Urinary bladder (tissue), 4 donors: ENCODE measurements at places on chromosomes 16 and 17.

DNA sequence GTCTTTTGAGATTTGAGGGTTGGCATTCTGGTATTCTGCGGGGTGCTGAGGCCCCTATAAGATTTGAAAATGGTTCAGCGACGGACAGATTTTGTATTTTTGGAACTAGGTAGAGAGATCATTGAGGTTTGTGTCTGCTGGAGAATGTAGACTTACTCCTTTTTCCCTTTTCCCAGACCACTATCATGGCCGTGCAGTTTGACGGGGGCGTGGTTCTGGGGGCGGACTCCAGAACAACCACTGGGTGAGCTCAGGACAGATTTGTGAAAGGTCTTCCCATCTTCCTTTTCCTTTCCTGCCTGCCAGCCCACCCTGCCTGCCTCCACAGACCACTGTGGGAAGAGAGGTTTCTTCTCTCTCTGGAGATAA, 572 bp downstream of the PSMB6 start:
- DNase-seq: no peak

DNA sequence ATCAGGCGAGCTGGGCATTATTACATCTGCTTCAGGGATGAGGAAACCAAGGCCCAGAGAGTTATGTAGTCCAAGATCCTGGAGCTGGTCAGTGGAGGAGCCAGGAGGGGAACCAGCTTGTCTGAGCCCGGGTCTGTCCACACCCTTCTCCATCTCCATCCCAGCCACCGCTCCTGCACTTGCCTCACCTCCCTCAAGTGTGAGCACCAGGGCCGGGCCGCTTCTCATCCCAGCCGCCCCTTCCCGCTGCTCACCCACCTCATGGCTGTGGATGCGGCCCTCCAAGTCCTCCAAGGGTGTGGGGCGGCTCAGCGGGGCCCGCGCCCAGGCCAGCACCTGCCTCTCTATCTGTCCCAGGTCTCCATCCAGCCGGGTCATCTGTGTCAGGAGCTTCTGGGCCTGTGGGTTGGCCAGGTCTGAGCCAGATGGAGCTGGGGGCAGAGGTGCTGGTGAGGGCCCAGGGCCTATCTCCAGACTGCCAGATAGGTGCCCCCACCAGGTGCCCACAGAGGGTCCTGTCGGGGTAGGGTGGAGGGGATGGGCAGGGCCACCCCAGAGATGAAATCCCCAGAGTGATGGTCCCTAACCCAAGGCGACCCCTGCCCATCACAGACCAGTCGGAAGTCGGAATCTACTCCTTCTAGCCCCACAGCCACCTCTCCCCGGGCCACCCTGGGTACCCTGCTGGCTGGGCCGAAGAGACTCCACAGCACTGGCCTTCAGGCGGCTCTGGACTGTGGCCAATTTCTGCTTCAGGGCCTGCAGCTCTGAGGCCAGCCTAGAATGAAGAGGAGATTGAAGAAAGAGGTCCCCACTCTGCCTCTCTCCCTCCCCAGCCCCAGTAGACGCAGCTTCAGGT, 9.4 kb downstream of the EVPL start:
- DNase-seq: no peak

DNA sequence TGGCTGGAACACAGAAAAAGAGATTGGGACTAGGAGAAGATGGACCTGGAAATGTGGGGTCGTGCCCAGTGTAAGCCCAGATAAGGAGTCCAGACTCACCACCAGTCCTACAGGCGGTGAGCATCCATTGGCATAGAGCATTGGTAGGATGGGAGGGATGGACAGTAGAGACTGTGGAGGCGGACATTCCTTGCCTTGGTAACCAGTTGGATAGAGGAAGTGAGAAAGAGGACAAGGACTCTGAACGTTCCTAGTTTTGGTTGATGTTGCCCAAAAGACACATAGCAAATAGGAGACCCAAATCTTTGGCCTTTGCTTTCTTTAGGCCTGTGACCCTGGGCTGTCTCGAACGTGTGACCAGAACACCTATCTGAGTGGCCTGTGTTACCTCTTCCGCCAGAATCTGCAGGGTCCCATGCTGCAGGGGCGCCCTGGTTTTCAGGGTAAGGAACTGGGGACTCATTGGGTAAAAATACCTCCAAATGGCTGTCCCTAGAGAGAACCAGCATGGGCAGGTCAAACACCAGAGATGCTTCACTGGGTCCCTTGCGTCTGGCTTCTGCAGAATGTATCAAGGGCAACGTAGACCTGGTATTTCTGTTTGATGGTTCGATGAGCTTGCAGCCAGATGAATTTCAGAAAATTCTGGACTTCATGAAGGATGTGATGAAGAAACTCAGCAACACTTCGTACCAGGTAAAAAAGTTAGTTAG, 6.4 kb downstream of the ITGAL start:
- DNase-seq: no peak

DNA sequence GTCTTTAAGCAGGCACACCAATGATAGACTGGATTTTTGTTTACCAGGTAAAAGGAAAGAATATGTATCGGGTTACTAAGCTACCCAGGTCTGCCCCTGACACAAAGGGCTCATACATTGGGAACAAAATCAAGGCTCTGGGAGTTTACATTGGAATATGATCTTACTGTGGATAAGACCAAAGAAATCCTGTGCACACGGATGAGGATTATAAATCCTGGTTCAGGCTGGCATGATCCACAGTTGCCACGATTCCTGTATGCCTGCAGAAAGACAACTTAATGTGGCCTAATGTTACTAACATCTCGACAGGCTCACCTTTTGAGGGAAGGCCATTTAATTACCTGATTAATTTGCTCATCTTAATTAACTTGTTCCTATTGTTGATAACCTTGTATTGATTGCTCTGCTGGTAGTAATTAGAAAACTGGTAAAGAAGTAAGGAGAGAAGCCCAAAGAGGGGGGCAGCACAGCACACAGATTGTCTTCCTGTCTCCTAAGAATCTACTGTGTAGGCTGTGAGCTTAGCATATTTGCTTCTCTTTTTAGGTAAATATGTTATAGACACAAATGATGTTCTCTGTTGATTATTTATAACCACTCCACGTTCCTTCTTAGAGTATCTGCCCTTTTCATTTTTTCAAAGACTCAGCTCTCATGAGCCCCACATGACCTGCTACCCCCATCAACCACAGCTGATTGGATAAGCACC, 51.0 kb upstream of the TOX3 start:
- DNase-seq: no peak

DNA sequence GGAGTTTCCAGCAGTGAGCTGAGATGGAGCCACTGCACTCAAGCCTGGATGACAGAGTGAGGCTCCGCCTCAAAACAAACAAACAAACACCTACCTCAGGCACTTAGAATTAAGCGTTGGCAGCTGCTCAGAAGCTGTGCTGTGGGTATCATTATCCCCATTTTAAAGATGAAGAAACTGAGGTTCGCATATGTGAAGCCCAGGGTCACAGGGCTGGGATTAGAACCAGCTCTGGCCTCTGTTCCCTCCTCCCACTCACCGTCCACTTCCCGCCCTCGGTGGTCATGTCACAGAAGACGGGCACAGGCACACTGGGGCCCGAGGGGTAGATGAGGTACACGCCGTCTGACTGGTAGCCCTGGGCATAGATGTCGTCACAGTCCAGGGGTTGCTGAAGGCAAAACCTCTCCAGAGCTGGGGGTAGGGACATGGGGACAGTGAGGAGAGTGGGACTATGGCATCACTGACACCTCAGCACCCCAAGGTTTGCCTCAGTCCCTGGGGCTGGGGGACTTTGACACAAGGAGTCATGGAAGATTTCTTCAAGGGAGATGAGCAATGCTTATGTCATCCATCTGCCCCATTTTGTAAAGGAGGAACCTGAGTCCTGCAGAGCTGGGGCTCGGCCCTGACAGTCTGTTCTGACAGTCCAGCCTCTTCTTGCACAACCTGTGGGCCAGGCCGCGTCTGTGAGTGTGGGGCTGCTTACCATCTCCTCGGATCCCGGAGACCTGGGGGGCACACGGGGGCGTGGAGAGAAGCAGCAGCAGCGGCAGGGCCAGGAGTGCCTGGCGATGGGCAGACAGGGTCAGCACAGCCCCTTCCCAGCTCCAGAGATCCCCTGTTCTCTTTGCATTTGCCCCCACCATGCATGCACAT, 700 bp downstream of the MFAP4 start:
- no peak for DNase-seq

- no peak for DNase-seq
Measured at GRCh38 chr16:75379911-75380847, 53.1 kb downstream of the CFDP1 start.

DNA sequence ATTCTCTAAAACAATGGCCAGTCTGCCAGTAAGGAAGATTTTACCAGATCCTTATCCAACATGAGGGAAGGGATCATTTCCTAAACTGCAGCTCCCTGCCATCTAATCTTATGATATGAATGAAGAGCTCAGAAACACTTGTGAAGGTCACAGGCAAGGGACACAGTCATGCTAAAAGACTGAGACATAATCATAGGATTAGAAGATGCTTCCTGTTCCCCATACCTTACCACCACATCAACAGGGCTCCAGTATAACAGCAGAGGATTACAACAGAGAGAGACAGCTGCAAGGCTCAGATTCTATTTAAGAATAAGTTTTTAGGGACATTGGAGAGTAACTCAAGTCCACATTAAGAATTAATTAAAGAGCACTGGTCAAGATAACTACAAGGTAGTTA, 93.3 kb downstream of the BRIP1 start:
- no peak for DNase-seq

DNA sequence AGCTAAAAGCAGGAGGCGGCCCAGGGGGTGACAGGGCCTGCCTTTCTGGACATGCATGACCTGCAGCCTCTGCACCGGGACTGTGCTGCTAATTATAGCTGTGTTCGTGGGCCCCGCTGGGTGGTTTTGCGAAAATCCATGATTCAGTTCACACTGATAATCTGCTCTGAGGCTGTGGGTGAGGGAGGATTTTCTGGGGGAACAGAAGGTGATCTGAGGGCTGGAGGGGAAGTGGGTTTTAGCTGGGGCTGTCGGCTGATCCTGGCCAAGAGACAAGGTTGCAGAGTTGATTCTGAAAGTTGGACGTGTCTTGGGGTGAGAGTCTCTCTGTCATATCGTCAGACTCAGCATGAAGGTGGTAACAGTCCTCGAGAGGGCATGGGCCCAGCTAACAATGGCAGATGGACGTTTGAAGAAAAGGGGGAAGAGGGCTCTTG, 187.5 kb upstream of the ZNF469 start:
- no peak for DNase-seq

DNA sequence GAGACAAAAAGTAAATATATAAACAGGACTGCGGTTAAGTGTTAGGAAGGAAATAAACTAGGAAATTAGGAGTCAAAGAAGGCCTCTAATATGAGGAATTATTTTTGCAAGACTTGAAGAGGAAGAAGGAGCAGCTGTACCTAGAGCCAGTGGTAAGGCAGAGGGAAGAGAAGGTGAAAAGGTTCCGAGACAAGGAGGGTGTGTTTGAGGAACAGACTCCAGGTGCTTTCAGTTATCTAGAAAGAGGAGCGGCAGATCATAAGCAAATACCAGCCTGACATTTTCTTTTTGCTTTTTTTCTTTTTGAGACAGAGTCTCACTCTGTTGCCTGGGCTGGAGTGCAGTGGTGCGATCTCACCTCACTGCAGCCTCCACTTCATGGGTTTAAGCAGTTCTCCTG, 61.0 kb downstream of the CHD9 start:
- DNase-seq: no peak

- no peak for DNase-seq
Measured at GRCh38 chr16:19844945-19845641, 39.6 kb downstream of the GPRC5B start.

- DNase-seq: no peak
Measured at GRCh38 chr17:10177913-10178505, 20.4 kb downstream of the GAS7 start.

GRCh38 chr17:79952265-79952877, 83.3 kb downstream of the TBC1D16 start:
- DNase-seq: no peak

- no peak for DNase-seq
Measured at GRCh38 chr17:61368049-61368831, 31.4 kb upstream of the TBX2 start.

DNA sequence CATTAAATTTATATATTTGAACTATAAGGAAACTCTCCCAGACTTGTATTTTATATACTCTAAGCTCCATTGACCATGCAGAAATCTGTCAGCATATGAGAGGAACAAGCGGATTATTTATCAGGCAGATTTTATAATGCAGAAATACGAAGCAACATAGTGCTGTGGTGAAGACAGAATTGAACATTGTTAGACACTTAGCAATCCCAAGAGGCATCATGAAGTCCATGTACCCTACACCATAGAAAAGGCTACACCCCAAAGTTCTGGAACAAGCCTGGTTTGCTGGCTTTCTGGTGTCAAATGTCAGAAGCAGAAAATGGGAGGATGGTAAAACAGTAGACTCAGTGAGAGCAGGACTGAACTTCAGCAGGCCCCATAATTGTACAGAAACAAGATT, 241.1 kb downstream of the PRKCA start:
- DNase-seq: no peak

DNA sequence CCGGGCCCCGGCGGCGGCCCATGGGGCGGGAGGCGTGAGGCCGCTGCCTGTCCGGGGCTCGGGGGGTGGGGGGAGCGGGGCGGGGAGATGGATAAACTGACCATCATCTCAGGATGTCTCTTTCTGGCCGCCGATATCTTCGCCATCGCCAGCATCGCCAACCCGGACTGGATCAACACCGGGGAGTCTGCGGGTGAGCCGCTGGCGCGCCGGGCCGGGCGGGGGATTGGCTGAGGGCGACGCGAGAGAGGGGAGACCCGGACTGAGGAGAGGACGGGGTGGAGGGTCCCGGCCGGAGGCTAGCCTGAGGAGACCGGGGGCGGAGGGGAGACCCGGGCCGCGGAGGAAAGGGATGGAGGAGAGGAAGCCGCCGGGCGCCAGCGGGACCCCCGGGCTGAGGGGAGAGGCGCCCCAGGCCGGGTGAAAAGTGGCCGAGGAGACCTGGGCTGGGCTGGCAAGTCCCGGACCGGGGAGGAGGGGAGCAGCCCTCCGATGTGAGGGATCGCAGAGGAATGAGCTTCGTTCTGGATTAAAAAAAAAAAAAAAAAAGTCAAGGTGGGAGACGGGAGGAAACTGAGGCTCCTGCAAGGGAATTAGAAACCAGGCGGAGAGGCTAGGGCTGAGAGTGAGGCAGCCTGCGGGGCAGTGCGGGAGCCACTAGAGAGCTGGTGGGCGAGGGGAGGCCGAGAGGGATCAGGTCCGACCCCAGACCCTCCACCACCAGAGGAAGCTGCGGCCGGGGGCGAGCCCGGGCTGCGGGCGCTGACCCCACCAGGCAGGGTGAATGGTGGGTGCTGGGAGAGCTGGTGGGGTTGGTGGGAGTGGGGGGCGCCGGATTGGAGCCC, 526 bp downstream of the MOSMO start:
- no peak for DNase-seq

DNA sequence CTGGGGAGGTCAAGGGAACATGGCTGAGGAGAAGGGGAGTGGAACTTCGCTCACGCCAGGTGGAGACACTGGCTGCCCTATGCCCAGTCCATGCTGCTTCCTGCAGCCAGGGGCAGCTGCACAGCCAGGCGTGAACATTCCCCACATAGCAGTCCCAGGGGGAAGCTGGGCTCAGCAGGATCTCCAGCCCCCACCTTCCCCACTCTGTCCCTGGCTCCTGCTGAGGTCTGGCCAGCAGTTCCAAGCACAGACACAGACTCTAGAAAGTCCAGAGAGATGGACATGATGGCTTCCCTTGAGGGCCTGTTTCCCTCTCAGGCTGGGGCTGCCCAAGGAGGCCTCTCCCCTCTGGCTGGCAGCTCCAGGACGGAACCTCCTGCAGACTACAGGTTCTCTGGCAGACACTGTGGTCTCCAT, 9.3 kb downstream of the JUP start:
- DNase-seq: no peak
